ENCODE measurements at places on chromosomes 6 and 20.

DNA sequence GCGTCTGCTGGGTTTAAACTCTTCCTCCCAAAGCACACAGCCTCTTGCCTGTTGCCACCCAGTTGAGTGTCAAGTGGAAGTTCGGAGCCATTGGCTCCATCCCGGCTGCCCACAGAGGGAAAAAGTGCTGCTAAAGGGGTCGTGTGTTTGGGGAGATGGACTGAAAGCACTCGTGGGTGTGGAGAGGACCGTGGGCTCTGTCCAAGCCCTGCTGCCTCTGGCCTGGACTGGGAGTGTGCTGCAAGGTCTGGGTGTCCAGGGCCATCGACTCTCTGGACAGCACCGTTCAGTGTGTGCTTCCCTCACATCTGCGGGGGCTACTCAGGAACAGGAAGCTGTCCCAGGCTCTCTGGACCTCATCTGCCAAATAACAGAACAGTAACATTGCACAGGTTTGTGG is 269.3 kb downstream of the DLL1 start:
- no peak for DNase-seq

GRCh38 chr6:168709390-168709789 is 268.4 kb downstream of the SMOC2 start:
- no peak for DNase-seq

DNA sequence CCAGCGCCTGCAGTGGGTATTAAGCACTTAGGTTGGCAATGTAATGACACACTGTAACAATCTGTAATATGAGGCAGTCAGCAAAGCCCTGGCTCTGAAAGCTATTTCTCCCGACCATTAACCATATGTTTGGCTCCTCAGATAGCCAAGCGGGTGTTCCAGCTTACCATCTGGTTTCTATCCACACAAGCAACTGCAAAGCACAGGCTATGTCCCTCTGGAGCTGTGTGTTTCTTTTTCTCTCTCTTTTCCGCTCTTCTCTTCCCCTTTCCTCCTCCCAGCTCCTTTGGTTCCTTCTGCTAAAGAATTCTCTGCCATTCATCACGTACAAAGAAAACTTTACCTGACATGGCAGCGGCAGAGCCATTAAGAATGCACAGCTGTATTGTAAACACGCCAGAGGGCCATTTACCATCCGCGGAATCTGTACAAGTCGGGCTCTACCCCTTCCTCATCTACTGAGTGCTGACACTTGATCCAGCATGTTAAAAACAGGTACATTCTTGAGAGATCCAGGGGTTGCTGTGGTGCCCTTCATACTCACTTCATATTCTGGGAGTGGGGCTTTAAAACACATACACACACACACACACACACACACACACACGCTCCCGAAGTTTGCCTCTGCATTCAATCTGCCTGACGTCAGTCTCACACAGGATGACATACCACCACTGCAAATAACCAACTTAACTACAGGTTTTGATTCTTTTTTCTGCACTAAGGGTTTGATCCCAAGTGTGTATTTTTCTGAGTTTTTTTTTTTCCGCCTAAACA is 77.2 kb downstream of the BACH2 start:
- DNase-seq = no peak

- DNase-seq = no peak
These were observed 28.3 kb upstream of the FBXO30 start for GRCh38 chr6:145842693-145843546.

GRCh38 chr6:168044521-168045130 is 34.4 kb downstream of the FRMD1 start:
- DNase-seq = no peak

DNA sequence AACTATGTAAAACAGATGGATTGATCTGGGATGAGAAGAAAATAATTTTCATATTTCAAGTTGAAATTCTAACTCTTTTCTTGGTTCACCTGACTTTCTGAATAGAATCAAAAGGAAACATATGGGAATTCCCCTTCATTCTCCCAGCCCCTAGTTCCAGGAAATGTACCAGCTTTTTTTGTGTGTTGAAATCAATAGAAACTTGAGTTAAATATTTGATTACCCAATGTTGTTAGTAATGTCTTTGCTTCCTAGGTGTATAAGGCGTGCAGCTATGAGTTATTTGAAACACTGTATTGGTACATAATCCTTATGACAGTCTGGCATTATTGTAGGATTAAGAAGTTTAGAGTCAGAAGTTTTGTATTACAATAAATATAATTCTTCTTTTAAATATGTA is 21.5 kb downstream of the VNN2 start:
- DNase-seq = no peak

DNA sequence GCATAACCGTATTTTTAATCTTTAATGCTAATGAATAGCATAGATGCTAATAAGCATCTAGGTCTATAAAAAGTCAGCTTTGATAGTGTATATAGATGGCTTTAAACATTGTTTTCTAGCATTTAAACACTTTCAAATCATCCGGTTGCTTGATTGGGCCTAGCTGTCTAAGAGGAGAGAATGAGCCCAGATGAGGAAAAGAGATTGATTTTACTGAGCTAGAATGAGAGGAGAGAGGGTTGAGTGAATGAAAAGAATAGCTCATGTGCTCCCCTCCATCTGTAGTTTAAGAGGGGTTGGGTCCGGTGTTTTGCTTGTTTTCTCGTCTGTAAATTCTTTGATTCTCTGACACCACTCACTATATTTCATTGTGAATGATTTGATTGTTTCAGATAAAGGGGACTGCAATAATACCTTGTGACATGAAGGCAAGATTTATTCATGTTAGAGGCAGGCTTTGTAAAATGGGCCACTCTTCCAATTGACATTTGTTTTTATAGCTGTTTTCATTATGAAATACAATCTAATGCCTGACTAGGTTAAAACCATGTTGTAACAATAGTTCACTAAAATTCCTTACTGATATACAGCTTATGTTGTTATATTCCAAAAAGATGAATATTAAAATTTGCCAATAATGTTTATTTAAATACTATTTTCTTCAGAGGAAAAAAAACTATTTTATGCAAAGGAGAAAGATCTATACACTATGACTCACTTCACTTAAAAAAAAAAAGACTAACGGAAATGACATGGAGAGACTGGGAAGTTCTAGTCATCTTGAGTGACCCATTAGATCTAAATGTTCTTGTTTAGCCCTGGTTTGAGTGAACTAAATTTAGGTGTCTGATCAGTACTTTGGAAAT is 3.2 kb downstream of the PTPN1 start:
- no peak for DNase-seq

DNA sequence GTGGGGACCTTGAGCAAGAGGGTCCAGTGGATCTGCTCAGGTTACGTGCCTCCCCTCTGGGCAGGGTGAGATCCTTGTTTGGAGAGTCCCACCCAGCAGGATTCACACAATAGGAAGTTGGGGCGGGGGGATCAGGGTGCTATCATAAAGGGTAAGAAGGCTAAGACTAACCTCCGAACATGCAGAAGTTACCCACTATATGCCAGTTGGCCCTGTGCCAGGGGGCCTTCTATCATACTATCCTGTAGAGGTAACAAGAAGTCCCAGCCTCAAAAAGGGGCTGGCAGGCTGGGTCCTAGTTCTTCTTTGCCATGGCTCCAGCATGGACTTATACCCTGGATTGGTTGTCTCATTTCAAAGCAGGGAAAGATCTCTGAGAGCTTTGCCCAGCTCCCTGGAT is 94.1 kb downstream of the CDH26 start:
- DNase-seq = no peak

- DNase-seq = no peak
These were observed 5.4 kb downstream of the CTNNBL1 start for GRCh38 chr20:37699202-37699601.

DNA sequence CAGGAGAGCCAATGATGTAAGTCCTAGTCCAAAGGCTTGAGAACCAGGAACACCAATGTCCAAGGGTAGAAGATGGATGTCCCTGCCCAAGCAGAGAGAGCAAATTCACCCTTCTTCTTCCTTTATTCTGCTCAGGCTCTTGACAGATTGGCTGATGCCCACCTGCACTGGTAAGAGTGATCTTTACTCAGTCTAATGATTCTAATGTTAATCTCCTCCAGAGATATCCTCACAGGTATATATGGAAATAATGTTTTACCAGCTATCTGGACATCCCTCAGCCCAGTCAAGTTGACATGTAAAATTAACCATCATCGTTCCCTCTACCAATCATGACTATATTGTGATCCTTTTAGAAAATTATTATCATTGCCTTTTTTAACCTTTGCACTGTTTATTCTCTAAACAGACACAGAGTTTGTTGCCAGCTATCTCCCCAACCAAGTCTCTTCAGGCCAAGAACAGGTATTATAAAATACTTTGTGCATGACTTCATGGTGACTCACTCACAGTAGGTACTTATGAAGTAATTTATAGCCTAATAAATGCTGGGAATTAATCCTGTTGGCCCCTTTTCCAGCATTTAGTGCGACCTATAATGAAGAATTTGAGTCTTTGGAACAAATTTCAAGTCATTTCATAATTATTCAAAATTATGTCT is 26.2 kb upstream of the TSHZ2 start:
- DNase-seq = no peak

GRCh38 chr6:145863366-145863765 is 48.8 kb upstream of the FBXO30 start:
- DNase-seq = no peak

GRCh38 chr6:101181006-101181405 is 212.5 kb upstream of the GRIK2 start:
- DNase-seq = no peak

DNA sequence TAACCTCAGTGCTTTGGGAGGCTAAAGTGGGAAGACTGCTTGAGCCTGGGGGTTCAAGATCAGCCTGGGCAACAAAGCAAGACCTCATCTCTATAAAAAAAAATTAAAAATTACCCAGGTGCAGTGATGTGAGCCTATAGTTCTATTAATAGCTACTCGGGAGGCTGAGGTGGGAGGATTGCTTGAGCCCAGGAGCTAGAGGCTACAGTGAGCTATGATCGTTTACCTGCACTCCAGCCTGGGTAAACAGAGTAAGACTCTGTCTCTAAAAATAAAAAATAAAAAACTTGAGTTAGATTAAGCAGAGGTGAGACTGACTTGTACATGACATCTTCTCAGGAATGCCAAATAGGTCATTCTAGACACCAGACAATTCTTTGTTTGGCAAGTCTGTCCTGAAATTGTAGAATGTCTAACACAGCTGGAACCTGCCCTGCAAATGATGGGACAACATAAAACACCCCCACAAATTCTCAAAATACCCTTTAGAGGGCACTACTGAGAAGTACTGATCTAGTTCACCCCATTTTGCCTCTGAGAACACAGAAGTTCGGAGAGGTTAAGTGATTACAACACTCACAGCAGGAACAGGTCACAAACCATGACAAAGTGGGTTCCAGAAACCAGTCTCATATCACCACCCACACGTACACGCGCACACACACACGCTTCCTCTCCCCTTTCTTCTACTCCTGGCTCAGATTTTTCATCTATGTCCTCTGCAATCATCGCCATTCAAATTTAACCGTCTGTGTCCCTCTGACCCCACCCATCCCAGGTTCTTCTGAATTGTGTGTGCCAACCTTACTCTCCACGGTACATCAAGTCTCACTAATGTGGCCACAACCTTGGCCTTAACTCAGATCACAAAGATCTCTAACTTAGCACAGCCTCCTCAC is 38.3 kb downstream of the ARHGAP18 start:
- DNase-seq = peak; percentile 48

DNA sequence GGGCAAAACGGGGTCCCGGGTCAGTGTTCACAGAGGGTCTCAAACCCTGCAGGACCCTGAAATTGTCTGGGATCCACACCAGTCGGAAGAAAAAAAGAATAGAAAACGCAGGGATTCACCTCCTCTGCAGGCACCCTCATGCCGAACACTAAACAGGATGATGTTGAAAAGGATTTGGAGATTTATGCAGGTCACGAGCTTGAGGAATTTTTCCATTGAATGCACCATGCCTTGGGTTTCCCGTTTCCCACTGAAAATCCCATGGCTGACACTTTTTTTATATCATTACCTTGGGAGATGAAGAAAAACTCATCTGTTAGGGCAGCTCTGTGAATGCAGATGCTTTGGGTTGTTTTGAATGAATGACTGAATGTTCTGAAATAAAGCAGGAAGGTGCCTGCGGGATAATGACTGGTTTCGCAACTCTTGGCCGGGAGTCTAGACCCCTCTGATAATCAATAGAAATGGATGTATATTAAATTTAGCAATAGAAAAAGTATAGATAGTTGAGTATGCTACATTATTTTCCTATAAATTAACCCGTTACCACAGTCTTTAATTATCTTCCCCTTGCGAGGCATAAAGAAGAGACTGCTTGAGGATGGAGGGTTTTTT is 147.5 kb upstream of the AFDN start:
- DNase-seq = no peak

GRCh38 chr6:31521835-31522234 is 6.9 kb upstream of the MCCD1 start:
- no peak for DNase-seq

- DNase-seq = no peak
These were observed 79.1 kb downstream of the RPP40 start for GRCh38 chr6:4924661-4925271.

- DNase-seq = no peak
These were observed 7.2 kb upstream of the GATA5 start for GRCh38 chr20:62482974-62483373.

DNA sequence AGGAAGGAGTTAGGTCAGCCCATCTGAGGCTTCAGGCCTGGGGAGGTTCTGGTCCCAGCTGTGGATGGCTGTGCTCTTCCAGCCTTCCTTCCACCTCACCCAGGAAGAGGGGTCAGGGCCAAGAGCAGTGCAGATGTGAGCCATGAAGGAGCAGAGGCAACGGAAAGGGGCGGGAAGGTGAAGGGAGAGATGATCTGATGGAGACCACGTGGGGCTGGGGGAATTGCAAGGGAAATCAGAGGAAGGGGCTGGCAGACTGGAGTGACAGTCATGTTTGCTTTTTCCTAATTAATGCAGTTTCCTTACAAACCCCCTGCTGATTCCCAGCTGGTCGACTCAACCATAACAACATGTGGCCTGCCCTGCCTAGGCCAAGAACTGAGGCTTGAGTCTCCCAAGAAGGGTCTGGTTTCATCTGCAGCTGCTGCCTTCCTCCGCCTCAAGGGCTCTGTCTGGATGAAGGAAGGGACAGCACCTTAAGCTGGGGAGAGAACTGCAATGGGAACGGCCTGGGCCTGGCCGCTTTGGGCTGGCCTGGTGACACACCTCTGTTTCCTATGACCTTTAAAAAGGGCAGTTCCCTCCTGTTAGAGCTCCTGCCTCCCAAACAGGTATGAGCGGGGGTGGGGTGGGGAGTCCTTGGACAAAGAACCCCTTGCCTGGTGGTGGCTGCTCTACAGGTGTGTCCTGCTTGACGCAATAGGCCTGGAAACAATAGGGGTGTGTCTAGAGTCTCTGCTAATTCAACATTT is 7.8 kb upstream of the MRPS18A start:
- no peak for DNase-seq

GRCh38 chr6:80234401-80234800 is 127.9 kb downstream of the BCKDHB start:
- no peak for DNase-seq
